ENCODE measurements at places on chromosomes 16 and 17. TPM values are rescaled to one million over a fixed set of nuclear protein-coding genes. Genes with fewer than 3 reads are reported as not detected.

- no peaks in the 10 kb centered on the region for H3K4me1 ChIP-seq
- H3K27ac ChIP-seq = no peak overlapping the region
- H3K27me3 ChIP-seq = peaks cover 8% of the 10 kb centered on the region
- H3K36me3 ChIP-seq = no peaks in the 10 kb centered on the region
- DNase-seq = no peak
Measured at GRCh38 chr16:66251476-66252160, 114.9 kb upstream of the CDH5 start.

DNA sequence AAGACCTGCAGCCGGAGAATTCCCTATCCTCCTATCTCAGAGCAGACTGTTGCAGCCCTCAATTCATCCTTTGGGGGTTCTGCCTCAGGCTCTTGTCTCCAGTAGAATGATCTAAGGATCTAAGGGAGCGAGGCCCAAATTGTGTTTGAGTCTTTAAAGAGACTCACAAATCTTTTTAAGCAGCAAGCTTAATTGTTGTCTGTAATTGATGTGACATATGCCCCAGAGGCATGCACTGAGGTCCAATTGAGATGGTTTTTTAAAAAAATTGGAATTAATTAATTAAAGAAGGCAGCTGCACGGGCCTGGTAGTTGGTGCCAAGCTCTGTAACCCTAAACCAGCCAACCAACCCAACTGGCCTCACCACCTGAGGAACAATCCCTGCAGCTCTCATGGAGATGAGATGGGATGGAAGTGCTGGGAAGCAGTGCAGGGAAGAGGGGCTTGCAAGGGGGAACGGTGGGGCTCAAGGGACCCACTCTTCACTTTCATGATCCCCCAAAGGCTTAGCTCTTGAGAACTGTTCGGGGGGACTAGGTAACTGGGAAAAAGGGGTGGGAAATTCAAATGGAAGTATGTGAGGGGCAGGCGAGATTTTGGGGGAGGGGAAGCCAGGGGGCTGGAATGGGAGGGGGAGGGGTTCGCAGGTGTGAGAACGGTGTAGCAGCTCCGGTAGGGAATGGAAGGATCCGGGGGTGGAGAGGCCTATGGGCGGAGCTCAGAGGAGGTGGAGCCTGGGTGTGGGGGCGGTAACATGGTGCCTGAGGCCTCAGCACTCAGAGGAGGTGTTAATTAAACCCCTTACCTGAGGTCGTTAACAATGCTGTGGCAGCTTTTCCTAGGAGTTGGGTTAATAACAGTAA is 9.2 kb upstream of the ZNF652 start:
- H3K4me1 ChIP-seq = no peaks in the 10 kb centered on the region
- DNase-seq = no peak
- H3K27me3 ChIP-seq = no peaks in the 10 kb centered on the region
- H3K36me3 ChIP-seq = no peaks in the 10 kb centered on the region
- H3K27ac ChIP-seq = no peak overlapping the region
- no peak overlapping the region for H3K4me3 ChIP-seq

Gene SMURF2
- 26.1 TPM for total RNA-seq

- H3K36me3 ChIP-seq = no peaks in the 10 kb centered on the region
- H3K4me3 ChIP-seq = no peak overlapping the region
- H3K27ac ChIP-seq = no peak overlapping the region
- no peaks in the 10 kb centered on the region for H3K27me3 ChIP-seq
- DNase-seq = no peak
Measured at GRCh38 chr17:53942898-53943297, 120.2 kb downstream of the KIF2B start.

Gene ITGAX
- 62.1 TPM for total RNA-seq

DNA sequence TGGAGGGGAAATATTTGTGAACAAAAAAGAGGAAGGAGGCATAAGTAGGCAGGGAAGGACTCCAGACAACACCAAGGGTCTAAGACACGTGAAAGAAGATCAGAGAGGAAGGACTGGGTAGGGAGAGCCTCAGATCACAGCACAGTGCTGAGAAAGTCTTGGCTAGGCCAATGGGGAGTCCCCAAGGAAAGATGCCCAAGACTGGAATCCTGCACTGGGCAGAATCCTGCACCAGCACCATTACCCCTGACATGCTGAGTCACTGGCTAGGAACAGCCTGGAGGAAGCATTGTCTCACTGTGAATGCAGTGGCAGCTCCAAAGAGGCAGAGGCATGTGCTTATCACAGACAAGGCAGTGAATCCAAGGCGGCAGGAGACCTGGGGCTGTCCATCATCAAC is 19.2 kb downstream of the CLEC19A start:
- peaks cover 16% of the 10 kb centered on the region for H3K27me3 ChIP-seq
- H3K4me1 ChIP-seq = no peaks in the 10 kb centered on the region
- H3K27ac ChIP-seq = no peak overlapping the region
- DNase-seq = no peak
- no peak overlapping the region for H3K4me3 ChIP-seq

DNA sequence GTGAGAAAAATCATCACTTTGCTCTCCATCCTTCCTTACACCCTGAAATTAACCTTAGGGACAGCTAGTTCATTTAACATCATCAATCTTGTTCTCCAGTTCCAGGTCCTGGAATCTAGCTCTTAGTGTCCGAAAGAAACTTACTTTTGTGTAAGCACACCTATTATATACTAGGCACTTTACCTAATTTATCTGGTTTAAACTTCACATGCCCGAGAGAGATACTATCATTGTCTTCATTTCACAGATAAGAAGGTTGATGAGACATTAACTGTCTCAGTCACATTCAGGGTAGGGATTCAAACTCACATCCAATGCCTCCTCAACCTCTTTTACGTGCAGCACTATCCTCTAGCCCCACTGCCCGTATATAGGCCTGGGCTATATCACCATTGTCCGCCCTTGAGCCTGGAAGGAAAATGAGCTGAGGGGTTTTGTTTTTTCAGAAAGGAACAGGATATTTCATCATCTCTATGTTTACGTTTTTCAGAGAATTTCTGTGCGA is 501 bp upstream of the AP2B1 start:
- DNase-seq = no peak
- peak overlapping the region; percentile 94 for H3K4me3 ChIP-seq
- H3K27ac ChIP-seq = peak overlapping the region; percentile 98
- H3K27me3 ChIP-seq = peaks cover 11% of the 10 kb centered on the region

Gene ST6GALNAC2
- total RNA-seq = not detected
